ENCODE measurements at places on chromosomes 7 and 10.

GRCh38 chr10:48541144-48541795, 63.6 kb downstream of the ARHGAP22 start:
- no peak for DNase-seq

GRCh38 chr10:126042354-126042753, 146.0 kb downstream of the FANK1 start:
- no peak for DNase-seq

DNA sequence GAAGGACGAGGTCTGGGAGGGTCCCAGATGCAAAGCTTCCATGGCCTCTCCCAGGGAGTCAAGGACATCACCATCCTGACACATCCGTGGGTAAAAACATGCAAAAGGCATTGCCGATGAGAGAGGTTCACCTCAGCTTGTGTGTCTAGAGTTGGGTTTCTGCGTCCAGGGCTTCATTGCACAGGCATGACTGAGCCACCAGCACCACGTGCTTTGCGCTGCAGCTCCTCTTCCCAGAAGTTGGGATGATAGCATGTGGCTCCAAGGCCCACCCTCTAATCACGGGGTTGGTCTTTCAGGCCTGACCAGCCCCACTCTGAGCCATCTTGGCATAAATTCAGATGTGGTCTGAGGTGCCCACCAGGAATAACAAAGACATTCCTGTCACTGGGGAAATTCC, 7.1 kb upstream of the RASGEF1A start:
- no peak for DNase-seq

- no peak for DNase-seq
These were observed 93.4 kb downstream of the GPR26 start for GRCh38 chr10:123759501-123760031.

GRCh38 chr10:27680691-27681605, 64.7 kb downstream of the MKX start:
- no peak for DNase-seq

GRCh38 chr10:32141018-32141807, 85.0 kb upstream of the KIF5B start:
- DNase-seq: no peak

- no peak for DNase-seq
These were observed 37.7 kb downstream of the NAMPT start for GRCh38 chr7:106246902-106247711.

- no peak for DNase-seq
These were observed 53.0 kb downstream of the TPK1 start for GRCh38 chr7:144782883-144783282.

- DNase-seq: no peak
These were observed 125.7 kb downstream of the ARHGAP21 start for GRCh38 chr10:24597961-24598360.

Measured in stimulated activated CD8-positive, alpha-beta memory T cell treated with anti-CD3 and anti-CD28 coated beads, Interleukin-12 subunit alpha, Interleukin-12 subunit beta, amount 100 ng/mL, for 4 hours (primary cell).